Effector memory CD8-positive, alpha-beta T cell (primary cell): ENCODE measurements at places on chromosomes 7 and 10.

- H3K27ac ChIP-seq, result no peak overlapping the region
- no peaks in the 10 kb centered on the region for H3K36me3 ChIP-seq
- no peak overlapping the region for H3K4me3 ChIP-seq
- H3K27me3 ChIP-seq, result peaks cover 22% of the 10 kb centered on the region
These were observed 98.7 kb downstream of the TMEM26 start for GRCh38 chr10:61354401-61354975.

DNA sequence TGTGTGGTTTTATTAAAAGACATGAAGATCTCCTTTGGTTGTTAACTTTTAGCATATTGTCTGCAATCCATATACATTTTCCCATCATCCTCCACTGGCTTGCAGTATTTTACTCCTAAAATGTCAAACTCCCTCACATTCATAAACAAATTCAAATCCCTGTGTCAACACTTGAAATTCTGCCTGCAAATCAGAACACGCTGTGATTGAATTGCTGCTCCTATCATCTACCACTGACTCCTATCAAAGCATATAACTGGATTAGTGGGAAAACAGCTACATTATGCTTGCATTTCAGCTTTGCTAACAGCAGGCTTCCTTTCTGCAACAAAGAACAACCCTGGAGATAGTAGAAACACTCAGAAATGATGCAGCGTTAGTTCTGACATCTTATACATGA is 281.8 kb upstream of the HGF start:
- H3K27ac ChIP-seq, result no peak overlapping the region
- H3K36me3 ChIP-seq, result no peaks in the 10 kb centered on the region
- H3K4me1 ChIP-seq, result no peaks in the 10 kb centered on the region
- no peaks in the 10 kb centered on the region for H3K27me3 ChIP-seq
- DNase-seq, result no peak

GRCh38 chr7:151795168-151795811 is 81.6 kb downstream of the PRKAG2 start:
- peak overlapping the region; percentile 67 for H3K27ac ChIP-seq
- no peaks in the 10 kb centered on the region for H3K27me3 ChIP-seq
- no peaks in the 10 kb centered on the region for H3K36me3 ChIP-seq
- H3K4me1 ChIP-seq, result peaks cover 19% of the 10 kb centered on the region

DNA sequence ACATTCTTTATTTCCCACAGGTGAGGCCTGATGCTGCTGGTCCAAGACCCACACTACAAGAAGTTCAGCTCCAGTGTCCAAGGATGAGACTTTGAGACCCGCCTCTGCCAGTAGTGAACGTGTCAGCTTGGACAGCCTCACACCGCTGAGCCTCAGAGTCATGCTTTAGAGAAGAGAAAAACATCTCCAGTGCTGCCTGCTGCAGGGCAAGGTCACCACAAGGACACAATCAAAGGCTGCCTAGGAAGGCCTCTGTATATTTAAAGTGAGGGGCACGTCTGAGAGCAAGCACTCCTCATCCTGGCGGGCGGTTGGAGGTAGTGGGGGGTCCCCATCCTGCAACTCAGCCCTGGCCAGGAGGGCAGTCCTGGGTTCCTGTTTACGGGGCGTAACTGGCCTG is 19.3 kb downstream of the FGFR2 start:
- H3K36me3 ChIP-seq, result no peaks in the 10 kb centered on the region
- H3K27me3 ChIP-seq, result peaks cover 12% of the 10 kb centered on the region
- no peak overlapping the region for H3K27ac ChIP-seq
- DNase-seq, result no peak

- peaks cover 37% of the 10 kb centered on the region for H3K27me3 ChIP-seq
- H3K4me1 ChIP-seq, result no peaks in the 10 kb centered on the region
- no peak overlapping the region for H3K4me3 ChIP-seq
- H3K27ac ChIP-seq, result no peak overlapping the region
- no peak for DNase-seq
- H3K36me3 ChIP-seq, result no peaks in the 10 kb centered on the region
These were observed 98.8 kb upstream of the PFKP start for GRCh38 chr10:2968401-2969058.

- H3K27me3 ChIP-seq, result peaks cover 14% of the 10 kb centered on the region
- H3K4me1 ChIP-seq, result peaks cover 6% of the 10 kb centered on the region
- no peaks in the 10 kb centered on the region for H3K36me3 ChIP-seq
- DNase-seq, result no peak
- H3K27ac ChIP-seq, result no peak overlapping the region
- H3K4me3 ChIP-seq, result no peak overlapping the region
These were observed 66.6 kb downstream of the ADARB2 start for GRCh38 chr10:1670541-1671365.

DNA sequence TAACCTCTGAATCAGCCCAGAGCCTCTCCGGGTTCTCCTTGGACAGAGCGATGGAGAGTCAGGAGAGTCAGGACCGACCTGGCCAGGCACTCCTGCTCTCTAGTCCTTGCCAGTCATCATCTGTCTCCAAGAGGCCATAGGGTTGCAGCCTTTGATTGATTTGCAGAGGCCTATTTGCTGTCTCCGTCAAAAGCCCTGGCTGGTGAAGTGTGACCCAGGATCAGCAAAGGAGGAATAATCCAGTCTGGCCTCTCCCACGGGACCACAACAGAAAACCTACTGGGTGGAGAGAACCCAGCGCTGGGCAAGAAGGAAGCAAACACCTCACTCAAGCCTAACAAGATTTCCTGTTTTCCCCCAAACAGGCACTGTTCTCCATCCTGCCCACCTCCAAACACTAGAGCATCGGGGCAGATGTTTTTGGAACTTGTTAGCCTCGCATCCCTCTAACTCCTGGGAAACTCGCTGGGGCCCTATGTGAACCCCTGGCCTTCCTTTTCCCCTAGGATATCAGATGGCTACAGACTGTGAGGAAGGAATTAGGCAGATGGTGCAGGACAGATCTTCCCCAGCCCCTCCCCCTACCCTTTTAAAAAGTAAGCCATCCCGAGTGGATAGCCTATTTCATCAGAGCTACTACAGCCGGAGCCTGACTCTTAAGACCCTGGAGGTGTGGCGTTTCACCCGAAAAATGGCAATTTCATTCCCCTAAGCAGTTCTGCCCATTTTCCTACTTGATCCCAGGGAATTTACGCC is 54.3 kb downstream of the PODXL start:
- no peak overlapping the region for H3K4me3 ChIP-seq
- no peaks in the 10 kb centered on the region for H3K27me3 ChIP-seq
- H3K27ac ChIP-seq, result peak overlapping the region; percentile 65
- DNase-seq, result no peak
- peaks cover 4% of the 10 kb centered on the region for H3K36me3 ChIP-seq

- H3K27ac ChIP-seq, result no peak overlapping the region
- H3K4me3 ChIP-seq, result no peak overlapping the region
- no peak for DNase-seq
- H3K36me3 ChIP-seq, result peaks cover 6% of the 10 kb centered on the region
- H3K27me3 ChIP-seq, result no peaks in the 10 kb centered on the region
- no peaks in the 10 kb centered on the region for H3K4me1 ChIP-seq
These were observed 137.4 kb downstream of the MYOF start for GRCh38 chr10:93344691-93345090.

- DNase-seq, result no peak
- H3K4me3 ChIP-seq, result no peak overlapping the region
- H3K4me1 ChIP-seq, result no peaks in the 10 kb centered on the region
These were observed 23.0 kb upstream of the ZMYND11 start for GRCh38 chr10:112246-112645.

DNA sequence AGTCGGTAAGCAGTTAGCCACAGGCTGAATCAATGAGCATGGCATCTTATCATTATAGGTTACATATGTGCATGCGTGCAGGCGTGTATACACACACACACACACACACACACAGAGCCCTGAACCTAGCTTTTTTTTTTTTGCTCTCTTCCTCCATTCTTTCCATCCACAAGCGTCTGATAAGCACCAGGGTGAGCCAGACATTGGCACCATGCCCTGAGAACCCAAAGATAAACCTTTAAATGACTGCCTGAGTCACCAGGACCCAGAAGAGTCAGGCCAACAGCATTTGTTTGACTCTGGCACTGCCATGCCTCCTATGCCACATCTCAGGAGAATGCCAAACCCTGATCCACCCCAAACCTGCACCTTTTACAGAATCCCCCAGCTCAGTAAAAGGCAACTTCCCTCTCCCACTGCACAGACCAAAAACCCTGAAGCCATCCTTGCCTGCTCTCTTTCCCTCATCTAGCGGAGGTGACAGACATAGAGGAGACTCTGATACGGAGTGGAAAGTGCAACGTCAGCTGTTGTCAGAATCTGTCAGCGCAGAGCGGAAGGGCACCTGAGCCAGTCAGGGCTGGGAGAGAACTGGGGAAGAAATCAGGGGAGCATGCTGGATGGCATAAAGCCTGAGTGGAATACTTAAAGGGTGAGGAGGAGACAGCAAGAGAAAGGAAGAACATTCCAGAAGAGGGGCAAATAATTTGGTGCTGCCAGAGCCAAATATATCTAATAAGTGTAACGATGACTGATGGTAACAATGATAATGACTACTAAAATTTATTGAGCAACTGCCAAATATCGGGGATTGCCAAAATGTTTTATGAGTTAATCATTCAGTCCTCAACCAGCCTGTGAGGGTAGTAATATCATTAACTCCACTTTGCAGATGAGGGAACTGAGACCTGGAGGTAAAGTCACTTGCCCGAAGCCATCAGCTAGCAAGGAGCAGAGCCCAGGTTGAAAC is 3.2 kb downstream of the PARP12 start:
- no peak for DNase-seq
- peak overlapping the region; percentile 91 for H3K27ac ChIP-seq
- peaks cover 23% of the 10 kb centered on the region for H3K36me3 ChIP-seq
- H3K4me1 ChIP-seq, result peaks cover 55% of the 10 kb centered on the region

DNA sequence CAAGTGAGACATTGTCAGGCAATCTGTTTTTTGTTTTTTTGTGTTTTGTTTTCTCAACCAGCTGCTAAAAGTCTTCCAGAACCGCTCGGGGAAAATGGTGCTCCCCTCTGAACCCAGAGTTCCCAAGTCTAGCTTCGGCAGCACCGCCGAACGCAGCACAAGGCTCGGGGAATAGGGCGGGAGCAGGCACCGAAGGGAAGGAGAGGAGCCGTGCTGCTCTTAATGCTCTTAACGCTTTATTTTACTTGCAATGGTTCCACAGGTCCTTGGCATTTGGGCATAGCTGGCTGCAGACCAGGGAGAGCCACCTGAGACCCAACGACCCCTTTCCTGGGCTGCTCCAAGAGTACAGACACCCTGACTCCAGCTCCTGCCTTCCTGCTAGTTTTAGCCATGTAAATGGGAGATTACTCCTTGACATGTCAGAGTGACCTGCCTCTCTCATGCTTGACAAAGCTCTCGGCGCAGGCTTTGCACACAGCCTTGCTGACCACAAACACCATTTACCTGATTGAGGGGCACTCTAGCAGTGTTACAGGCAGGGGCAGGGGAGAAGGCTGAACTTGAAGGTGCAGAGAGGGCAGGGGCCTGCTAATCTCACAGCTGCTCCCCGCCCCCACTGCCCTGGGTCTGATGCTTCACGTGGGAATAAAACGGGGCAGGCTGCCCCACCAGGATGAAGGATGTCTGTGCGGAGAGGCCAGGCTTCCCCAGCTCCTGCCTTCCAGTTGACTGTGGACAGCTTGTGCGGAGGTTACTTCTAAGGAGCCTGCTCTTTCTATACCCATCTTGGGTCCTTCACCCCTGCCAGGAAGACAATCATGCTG is 58.6 kb upstream of the EFCAB10 start:
- no peak overlapping the region for H3K4me3 ChIP-seq
- H3K4me1 ChIP-seq, result no peaks in the 10 kb centered on the region
- H3K27me3 ChIP-seq, result no peaks in the 10 kb centered on the region
- no peak for DNase-seq
- peaks cover 58% of the 10 kb centered on the region for H3K36me3 ChIP-seq
- no peak overlapping the region for H3K27ac ChIP-seq

GRCh38 chr10:107409522-107409921 is 245.0 kb upstream of the SORCS1 start:
- no peak for DNase-seq
- H3K27me3 ChIP-seq, result no peaks in the 10 kb centered on the region
- no peaks in the 10 kb centered on the region for H3K36me3 ChIP-seq
- no peaks in the 10 kb centered on the region for H3K4me1 ChIP-seq
- no peak overlapping the region for H3K4me3 ChIP-seq

DNA sequence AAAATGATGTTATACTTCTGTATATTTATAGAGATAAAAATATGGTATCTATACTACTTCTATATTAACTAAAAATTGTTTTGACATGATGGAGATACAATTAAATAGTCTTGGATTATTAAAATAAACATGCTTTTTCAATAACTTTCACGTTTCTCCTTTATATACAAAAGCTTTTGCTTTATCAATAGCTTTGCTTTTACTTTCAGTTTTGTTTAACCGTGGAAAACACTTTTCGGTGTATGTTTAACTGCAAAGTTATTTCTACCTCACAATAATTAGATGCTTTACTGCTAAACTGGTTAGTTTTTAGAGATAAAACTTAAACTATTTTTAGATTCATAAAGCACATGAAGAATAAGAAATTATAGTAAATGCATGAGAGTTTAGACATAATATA is 432.1 kb upstream of the PCDH15 start:
- H3K4me3 ChIP-seq, result peak overlapping the region; percentile 38
- no peaks in the 10 kb centered on the region for H3K27me3 ChIP-seq
- H3K36me3 ChIP-seq, result no peaks in the 10 kb centered on the region
- no peak for DNase-seq
- no peaks in the 10 kb centered on the region for H3K4me1 ChIP-seq

DNA sequence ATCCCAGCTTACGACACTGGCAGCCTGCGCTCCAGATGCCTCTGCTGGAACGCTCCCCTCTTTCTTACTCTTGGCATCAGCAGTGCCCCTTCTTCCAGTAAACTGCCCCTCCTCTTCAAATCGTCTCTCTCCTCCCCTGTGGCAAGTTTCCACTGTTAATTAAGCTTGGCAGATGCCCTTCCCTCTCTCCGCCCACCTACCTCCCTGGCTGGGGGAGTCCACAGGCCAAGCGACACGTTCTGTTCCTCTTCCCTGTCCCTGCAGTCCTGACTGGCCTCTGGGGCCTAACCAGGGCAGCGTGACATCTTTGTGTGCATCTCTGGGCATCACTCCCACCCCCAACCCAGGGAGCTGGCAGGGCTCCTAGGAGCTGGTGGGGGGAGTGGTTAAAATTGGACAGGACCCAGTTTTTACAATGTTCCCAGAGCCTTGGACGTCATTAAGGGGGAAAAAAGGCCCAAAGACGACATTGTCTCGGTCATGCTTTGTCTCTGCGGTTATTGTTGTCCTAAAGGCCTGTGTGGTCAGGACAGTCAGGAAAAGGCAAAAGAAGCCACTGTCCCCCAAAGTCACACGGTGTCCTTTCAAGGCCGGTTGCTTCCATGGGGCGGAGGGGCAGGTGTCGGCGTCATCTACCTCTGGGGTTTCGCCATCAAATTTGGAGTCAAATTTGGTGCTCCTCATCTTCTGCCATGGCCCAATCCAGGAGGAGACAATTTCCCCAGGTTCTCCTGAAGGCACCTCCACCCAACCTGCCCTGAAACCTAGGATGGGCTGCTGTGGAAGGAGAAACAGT is 54.2 kb downstream of the DLG5 start:
- H3K4me1 ChIP-seq, result peaks cover 27% of the 10 kb centered on the region
- H3K4me3 ChIP-seq, result peak overlapping the region; percentile 71
- H3K27ac ChIP-seq, result peak overlapping the region; percentile 97
- H3K27me3 ChIP-seq, result no peaks in the 10 kb centered on the region

GRCh38 chr7:151680810-151681209 is 161.1 kb upstream of the RHEB start:
- H3K36me3 ChIP-seq, result peaks cover 3% of the 10 kb centered on the region
- H3K27me3 ChIP-seq, result no peaks in the 10 kb centered on the region
- DNase-seq, result no peak
- H3K27ac ChIP-seq, result no peak overlapping the region
- peaks cover 24% of the 10 kb centered on the region for H3K4me1 ChIP-seq
